ENCODE measurements at places on chromosomes 11 and 22. TPM values are rescaled to one million over a fixed set of nuclear protein-coding genes. Genes with fewer than 3 reads are reported as not detected.

Gene SCN4B
- 2.4 TPM for total RNA-seq

- DNase-seq, result no peak
Observed at GRCh38 chr11:69477086-69477485, 4.4 kb upstream of the LINC01488 start.

Gene OR51B4
- not detected for total RNA-seq

- DNase-seq, result no peak
Observed at GRCh38 chr11:27649800-27650199, 50.5 kb downstream of the BDNF start.

Gene CCDC134
- 1.6 TPM for total RNA-seq

DNA sequence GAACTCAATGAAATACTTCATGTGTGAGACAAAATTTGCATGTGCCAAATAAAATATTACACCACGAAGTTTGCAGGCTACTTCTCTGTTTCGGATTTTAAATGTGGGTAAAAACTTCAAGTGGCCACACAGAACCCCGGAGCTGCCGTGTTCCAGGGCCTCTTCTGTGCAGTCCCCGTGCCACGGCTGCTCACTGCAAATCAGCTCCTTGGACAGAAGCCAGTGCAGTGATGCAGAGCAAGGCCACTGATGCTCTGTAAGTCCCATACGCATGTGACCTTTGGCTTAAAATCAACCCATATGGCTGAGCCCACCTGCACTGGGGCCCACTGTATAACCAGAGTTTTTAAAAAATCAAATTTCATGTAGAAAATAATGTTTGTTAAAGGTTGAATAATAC lies 1309.4 kb downstream of the TBC1D22A start:
- no peak for DNase-seq

Gene PKDREJ
- not detected for total RNA-seq

- no peak for DNase-seq
Observed at GRCh38 chr11:76680518-76681425, 10.2 kb upstream of the LRRC32 start.

- no peak for DNase-seq
Observed at GRCh38 chr22:50027639-50028537, 15.3 kb upstream of the IL17REL start.

GRCh38 chr11:81332276-81332675 lies 1401.4 kb downstream of the FAM181B start:
- no peak for DNase-seq

GRCh38 chr11:66920978-66921784 lies 37.0 kb downstream of the PC start:
- DNase-seq, result no peak

Gene MEI1
- 3.8 TPM for total RNA-seq

DNA sequence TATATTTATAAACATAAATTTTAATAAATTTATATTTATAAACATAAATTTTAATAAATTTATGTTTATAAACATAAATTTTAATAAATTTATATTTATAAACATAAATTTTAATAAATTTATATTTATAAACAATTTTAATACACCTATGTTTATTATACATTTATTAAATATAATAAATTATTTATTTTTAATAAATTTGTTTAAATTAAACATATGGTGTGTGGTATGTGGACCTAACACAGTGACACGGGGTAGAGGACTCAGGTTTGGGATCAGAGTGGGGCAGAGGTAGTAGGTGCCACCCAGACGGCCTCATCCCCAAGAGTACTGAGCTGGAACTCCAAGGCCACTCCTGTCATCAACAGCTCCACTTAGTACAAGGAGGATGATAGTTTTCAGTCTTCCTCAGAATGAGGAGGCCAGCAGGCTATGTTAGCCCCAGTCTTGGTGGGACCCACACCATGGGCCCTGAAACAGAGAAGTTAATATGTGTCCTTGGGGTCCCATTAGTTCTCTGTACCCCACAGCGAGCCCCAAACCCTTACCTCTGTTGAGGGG lies 46.7 kb upstream of the BID start:
- DNase-seq, result no peak

GRCh38 chr22:30273711-30274436 lies 7.2 kb upstream of the OSM start:
- no peak for DNase-seq

Gene CCDC116
- 0.71 TPM for total RNA-seq

DNA sequence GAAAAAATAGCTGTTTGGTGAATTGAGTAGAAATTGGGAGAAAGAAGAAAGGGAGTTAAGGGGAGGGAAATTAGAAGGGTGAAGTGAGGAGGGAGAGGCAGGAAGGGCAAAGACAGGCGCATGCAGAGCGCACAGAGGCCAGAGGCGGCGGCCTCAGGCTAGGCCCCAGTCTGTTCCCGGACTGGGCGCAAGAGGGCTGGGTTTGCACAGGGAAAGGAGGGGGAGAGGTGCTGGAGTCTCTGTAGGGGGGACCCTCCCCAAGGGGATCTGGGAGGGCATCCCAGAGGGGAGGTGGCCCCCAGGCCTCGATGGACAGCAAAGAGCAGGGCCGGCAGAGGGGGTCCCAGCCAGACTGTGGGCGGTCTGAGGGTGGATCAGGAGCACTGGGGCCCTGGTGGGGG lies 1.3 kb upstream of the FLRT1 start:
- no peak for DNase-seq

Gene HBB
- total RNA-seq, result 10.2 TPM

DNA sequence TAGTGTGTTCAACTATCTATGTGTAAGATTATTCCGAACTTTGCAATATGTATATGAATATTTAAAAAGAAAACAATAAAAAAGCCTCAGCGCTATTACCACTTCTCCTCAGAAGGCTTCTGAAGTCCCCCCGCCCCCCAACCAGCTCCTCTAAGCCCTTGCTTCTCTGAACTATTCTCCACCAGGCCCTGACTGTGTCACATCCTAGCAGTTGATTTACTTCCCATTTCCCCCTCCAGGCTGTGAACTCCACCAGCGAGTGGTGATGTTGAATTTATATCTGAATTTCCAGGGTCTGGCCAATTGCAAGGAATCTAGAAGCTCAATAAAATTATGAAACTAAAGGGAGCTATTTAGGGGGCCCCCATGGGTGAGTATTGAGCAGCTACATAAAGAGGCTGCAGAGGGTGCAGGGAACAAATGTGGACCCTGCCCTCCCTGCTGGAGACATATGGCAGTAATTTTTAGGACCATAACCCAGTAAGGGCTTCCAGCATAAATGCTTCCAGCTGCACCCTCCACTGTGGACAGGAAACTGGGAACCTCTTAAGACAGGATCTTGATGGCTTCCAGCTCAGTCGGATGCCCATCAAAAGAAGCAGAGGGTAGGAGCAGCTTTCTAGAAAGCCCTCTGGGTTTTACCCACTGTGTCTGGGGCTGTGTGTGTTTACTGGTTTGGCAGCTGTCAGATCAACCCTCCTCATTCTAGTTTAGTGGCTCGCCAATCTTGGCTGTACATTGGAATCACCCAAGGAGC lies 81.4 kb downstream of the TIMP3 start:
- no peak for DNase-seq

Gene SLC25A18
- not detected for total RNA-seq

Gene GSTT2B
- total RNA-seq, result not detected

- DNase-seq, result no peak
Observed at GRCh38 chr11:34744511-34744910, 123.6 kb downstream of the EHF start.

DNA sequence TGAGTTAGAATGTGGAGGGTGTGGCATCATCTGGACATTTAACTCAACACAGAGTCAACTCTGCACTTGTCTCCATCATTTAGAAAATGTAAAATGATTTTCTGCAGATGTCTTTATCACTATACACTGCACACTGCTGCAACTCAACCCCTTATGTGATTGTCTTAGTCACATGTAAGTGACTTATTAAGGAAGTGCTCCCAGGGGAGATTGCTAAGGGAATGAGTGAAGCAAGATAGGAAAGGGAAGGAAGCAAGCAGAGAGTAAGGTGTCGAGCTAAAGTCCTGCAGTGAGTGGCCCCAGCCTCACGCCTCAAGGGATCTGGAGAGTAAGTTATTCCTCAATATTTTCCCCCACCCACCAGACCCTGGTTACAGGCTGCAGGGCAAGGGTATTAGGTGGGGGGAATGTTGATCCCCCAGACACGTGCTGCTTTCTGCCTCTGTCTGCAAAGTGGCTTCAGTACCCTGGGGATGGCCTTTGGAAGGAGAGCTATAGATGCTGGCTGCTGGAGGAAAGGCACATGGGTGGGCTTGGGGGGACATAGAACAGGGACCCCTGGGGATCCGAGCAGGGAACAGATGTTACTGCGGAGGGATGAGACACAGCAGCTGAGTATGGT lies 7.2 kb upstream of the CBX6 start:
- no peak for DNase-seq

Gene NLRP10
- total RNA-seq, result 0.14 TPM

- no peak for DNase-seq
Observed at GRCh38 chr11:78230161-78230877, 41.6 kb downstream of the USP35 start.

- DNase-seq, result peak; percentile 12
Observed at GRCh38 chr11:12724301-12725054, 50.3 kb downstream of the TEAD1 start.

GRCh38 chr22:42217019-42217751 lies 53.3 kb downstream of the TCF20 start:
- no peak for DNase-seq

DNA sequence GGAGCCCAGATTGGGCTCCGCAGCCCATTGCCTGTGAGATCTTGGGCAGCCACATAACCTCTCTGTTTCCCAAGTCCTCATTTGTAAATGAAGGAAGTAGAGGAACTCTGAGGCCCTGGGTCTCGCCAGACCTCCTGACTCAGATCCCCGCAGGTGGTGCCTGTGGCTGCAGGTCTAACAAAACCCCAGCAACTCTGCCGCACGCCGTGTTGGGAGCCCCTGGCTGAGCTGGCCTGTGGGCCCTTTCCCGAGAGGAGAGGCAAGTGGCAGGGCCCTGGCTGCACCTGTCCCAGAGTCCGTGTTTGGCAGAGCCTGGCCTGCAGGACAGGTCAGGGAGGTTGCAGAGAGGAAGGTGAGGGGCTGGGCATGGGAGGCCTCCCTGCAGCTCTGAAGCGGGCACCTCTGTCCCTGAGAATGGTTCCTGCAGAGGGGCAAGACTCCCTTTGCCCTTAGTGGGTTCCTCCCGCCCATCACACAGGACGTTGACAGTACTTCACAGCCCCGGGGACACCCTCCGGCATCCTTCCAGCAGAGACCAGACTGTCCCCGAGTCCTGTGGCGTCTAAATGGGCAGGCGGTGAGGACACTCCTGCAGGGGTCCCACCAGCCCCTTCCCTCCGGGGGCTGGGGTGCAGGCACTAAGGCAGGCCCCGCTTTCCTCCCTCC lies 67.7 kb downstream of the ARHGAP8 start:
- no peak for DNase-seq

GRCh38 chr11:120694726-120695125 lies 183.2 kb downstream of the GRIK4 start:
- no peak for DNase-seq

Gene OR8B4
- not detected for total RNA-seq

DNA sequence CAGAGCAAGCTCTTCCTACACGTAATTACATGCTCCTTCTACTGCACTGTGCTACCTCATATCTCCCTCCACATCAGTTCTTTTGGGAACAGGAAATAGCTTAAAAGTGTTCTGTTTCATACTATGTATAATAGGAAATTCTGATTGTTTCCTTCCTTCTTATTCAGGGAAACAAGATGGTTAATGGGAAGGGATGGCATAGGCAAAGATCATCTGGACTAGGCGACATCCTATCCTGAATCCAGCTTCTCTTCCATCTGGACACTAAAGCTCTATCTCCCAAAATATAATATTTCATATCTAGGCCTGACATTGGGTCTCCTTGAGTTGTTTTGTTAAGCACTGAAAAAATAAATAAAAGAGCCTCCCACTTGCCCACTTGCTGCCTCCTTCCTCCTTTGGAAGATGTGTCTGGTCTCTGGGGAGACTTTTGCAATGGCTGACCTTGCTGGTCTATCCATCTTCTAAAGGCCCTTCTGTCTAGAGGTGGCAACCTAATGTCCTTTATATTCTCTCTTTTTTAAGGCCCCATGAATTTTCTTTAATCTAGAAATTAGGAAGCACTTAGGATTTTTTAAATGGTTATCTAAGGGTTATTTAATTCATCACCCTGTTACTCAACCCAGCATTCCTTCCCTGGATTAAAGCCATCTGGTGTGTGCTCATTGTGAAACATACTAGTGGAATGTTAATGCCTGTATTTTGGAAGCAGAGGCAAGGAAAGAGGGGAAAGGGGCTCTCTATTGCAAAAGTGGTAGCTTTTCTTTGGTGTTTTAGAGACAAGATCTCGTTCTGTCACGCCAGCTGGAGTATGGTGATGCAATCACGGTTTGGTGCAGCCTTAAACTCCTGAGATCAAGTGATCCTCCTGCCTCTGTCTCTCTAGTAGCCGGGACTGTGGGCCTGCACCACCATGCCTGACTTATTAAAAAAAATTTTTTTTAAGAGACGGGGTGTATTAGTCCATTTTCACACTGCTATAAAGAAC lies 20.6 kb downstream of the CLMP start:
- DNase-seq, result no peak

DNA sequence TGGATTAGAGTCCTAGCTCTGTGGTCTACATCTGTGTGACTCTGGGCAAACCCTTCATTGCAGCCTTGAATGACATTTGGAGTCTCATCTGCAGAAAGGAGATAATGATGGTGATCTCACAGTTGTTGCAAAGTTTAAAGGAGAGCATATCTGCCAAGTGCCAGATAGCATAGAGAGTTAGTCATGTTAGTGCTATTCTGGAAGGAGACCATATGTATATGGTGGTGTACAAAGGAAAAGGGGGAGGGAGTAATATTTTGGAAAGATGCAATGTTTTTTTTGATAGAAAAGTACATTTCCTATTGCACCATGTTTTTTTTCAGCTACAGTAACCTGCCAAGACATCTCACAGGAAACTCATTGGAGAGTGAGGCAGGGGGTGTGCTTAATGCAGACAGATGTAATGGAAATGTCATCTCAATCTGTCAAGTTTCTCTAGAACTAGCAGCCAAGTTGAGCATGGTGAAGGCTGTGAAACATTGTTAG lies 92.1 kb upstream of the NARS2 start:
- DNase-seq, result no peak

DNA sequence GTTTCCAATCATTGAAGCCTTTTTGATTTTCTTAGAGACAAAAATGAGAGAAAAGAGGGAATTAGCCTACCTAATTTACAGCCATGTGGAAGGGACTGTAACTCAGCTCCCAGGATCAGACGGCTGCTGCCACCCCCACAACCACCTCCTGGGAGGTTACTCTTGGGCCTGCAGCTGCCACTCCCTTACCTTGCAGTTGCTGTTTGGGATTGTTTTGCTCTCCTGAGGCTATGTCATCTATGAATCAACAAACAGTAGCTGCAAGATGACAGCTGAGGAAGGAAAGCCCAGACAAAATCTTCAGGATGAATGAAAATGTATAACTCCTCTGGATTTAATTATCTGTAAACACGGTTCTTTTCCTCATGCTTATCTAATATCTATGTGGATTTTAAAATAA lies 28.0 kb upstream of the ZC3H12C start:
- no peak for DNase-seq

Gene MYEOV
- 1.3 TPM for total RNA-seq

Data from thoracic aorta (tissue), 2 donors.